AG04450 (cell line): ENCODE measurements at places on chromosomes 7 and 10.

DNA sequence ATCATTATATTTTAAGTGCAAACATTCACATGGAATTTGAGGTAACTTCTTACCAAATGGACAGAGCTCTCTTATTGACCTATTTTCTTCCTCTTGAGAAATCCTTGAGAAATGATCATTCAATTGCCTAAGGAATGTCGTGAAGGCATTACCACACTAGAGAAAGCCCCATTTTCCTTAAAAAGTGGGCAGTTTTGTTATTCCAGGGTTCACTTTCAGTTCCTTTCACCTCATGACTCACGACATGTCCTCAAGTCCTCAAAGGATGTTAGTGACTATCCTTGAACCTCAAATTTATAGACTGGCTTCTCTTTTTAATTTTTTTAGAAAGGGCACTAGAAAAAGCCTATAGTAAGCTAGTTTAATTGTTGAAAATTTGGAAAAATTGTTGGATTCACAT, 40.4 kb upstream of the SMIM30 start:
- no peak for DNase-seq

- no peak for DNase-seq
These were observed 141.8 kb upstream of the GPR22 start for GRCh38 chr7:107327986-107328569.

DNA sequence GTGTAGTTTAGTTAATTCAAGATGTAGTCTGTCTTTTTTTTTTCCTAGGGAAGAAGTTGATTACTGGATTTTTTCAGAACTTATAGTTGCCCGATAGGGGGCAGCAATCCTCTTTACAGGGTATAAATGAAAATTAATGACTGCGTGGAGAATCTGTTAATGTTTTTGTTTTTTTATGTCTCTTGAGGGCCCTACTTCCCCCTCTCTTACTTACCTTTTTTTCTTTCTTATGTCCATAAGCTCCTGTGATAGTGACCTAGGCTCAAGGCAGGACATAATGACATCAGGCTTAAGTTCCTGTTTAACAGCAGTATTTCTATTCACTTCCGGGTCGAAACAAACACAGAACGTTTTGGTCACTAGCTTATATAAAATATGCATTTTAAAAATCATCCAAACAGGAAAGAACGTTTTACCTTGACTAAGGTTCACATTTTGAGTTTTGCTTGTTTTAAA, 18.8 kb downstream of the CDC123 start:
- DNase-seq = peak; percentile 24

GRCh38 chr7:31512166-31512565, 1.7 kb upstream of the ITPRID1 start:
- DNase-seq = no peak

DNA sequence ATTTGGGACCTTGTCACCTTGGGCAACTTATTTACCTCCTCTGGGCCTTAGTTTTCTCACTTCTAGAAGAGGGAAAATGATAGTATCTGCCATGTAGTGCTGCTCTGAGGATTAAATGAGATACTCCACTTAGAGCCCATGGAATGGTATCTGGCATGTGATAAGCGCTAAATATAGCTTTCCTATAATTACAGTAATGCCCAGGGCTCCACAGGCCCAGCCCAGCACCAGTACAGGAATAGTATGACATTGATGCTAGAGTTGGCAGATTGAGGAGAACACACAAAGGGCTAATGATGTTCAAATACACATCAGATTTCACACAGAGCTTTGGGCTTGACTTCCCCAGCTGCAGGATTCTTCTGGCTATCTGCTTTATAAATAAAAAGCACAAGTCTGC, 34.9 kb downstream of the FAS start:
- no peak for DNase-seq

DNA sequence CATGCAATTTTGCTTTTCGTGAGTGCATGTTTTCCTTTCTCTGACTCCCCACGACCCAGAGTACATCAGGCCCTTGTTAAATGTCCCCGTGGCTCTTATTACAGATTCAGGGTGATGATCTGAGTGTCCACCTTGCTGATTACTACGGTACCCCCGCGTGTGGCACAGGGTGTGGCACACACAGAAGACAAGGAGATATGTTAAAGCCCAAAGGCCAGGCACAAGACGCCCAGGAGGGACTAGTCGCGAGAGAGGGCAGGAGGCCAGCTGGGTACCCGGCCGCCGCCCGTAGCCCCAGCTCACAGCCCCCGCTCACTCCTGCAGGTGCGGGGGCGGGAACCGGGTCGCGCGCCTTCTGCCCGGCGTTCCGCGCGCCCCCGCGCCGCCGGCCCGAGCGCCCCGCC, 281 bp upstream of the EXOC6 start:
- no peak for DNase-seq

GRCh38 chr10:124138195-124138882, 44.9 kb upstream of the CHST15 start:
- no peak for DNase-seq
